ENCODE measurements at places on chromosomes 1 and 21. TPM values are rescaled to one million over a fixed set of nuclear protein-coding genes. Genes with fewer than 3 reads are reported as not detected.

NCF2 gene
- total RNA-seq = 2.6 TPM

IL12RB2 gene
- total RNA-seq = not detected

PAX7 gene
- total RNA-seq = not detected

MX1 gene
- total RNA-seq = 35.7 TPM

OPTC gene
- not detected for total RNA-seq

OR6K3 gene
- total RNA-seq = not detected
